ENCODE measurements at places on chromosomes 2 and 18. TPM values are rescaled to one million over a fixed set of nuclear protein-coding genes. Genes with fewer than 3 reads are reported as not detected.

LYG2 gene
- not detected for total RNA-seq

UGT1A4 gene
- 1.1 TPM for total RNA-seq

MFSD2B gene
- 0.85 TPM for total RNA-seq

NYAP2 gene
- total RNA-seq, result 0.79 TPM

MRPL44 gene
- 31.5 TPM for total RNA-seq

ARMC9 gene
- 25.9 TPM for total RNA-seq

ANKRD30B gene
- not detected for total RNA-seq
